Colonic mucosa (tissue), 4 donors: ENCODE measurements at places on chromosomes 12 and 14. TPM values are rescaled to one million over a fixed set of nuclear protein-coding genes. Genes with fewer than 3 reads are reported as not detected.

- H3K36me3 ChIP-seq: no peaks in the 10 kb centered on the region
- H3K4me1 ChIP-seq: no peaks in the 10 kb centered on the region
- H3K27ac ChIP-seq: no peak overlapping the region
- no peak overlapping the region for H3K4me3 ChIP-seq
- no peaks in the 10 kb centered on the region for H3K27me3 ChIP-seq
- DNase-seq: no peak
Observed at GRCh38 chr12:79301181-79301580, 389.6 kb downstream of the PAWR start.

ACVRL1 gene
- total RNA-seq: 121 TPM

- H3K36me3 ChIP-seq: no peaks in the 10 kb centered on the region
- H3K4me1 ChIP-seq: no peaks in the 10 kb centered on the region
- no peak overlapping the region for H3K4me3 ChIP-seq
- no peaks in the 10 kb centered on the region for H3K27me3 ChIP-seq
Observed at GRCh38 chr12:14958361-14959125, 2.9 kb downstream of the ARHGDIB start.

- H3K4me1 ChIP-seq: no peaks in the 10 kb centered on the region
- H3K36me3 ChIP-seq: peaks cover 4% of the 10 kb centered on the region
- no peak overlapping the region for H3K27ac ChIP-seq
- no peak for DNase-seq
- H3K4me3 ChIP-seq: no peak overlapping the region
- H3K27me3 ChIP-seq: no peaks in the 10 kb centered on the region
Observed at GRCh38 chr12:123741937-123742572, 20.0 kb upstream of the DNAH10 start.
